ENCODE measurements at places on chromosomes 4 and X. TPM values are rescaled to one million over a fixed set of nuclear protein-coding genes. Genes with fewer than 3 reads are reported as not detected.

The RXFP1 gene
- not detected for total RNA-seq

DNA sequence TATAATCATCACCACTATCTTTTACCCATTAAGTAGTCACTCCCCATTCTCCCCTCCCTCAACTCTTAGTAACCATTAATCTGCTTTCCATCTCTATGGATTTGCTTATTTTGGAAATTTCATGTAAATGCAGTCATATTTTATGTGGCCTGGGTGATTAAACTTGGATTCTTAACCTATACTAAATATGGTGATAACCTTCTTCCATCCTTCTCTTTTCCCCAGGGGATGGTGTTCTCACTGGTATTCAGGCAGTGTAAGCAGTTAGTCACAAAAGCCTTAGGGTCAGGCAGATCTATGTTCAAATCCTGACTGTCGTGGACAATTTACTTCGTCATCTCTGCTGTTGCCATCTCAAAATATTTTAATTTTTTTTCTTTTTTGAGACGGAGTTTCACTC is 29.6 kb downstream of the RAB40AL start:
- no peaks in the 10 kb centered on the region for H3K27me3 ChIP-seq
- H3K4me1 ChIP-seq: no peaks in the 10 kb centered on the region
- H3K4me3 ChIP-seq: no peak overlapping the region
- DNase-seq: no peak
- H3K36me3 ChIP-seq: no peaks in the 10 kb centered on the region

DNA sequence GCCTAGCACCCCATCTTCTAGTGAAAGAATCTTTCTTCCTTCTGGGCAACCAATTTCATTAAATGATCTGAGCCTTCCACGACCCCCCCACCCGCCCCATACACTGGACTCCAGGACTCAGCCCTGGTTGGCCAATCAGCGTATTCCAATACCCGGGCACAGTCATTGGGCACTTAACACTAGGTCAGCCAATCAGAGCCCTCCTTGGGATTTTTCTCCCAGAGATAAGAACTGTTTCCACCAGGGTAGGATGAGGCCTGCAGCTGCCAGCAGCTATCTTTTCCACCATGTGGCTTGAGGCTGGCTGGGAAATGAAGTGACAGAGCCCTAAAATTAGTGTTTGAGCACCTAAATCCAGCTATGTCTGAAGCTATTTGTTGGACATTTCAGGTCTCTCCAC is 418.8 kb downstream of the BCOR start:
- no peak overlapping the region for H3K27ac ChIP-seq
- H3K36me3 ChIP-seq: no peaks in the 10 kb centered on the region
- no peak for DNase-seq
- no peak overlapping the region for H3K4me3 ChIP-seq
- H3K4me1 ChIP-seq: no peaks in the 10 kb centered on the region

- no peaks in the 10 kb centered on the region for H3K4me1 ChIP-seq
- DNase-seq: no peak
- no peaks in the 10 kb centered on the region for H3K27me3 ChIP-seq
Measured at GRCh38 chr4:160510928-160511327, 1408.0 kb downstream of the RAPGEF2 start.

DNA sequence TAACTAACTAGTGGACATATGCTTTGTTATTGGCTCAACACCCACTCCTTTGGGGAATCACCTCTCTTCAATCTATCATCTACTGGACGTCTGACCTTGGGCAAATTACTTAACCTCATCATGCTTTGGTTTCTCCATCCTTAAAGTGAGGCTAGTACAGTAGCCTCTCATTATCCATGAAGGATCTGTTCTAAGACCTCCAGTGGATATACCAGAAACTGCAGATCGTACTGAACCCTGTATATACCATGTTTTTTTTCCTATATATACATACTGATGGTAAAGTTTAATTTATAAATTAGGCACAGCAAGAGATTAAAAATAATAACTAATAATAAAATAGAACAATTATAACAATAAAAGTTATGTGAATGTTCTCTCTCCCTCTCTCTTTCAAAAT is 56.2 kb downstream of the HMGB3 start:
- no peak overlapping the region for H3K4me3 ChIP-seq
- H3K27ac ChIP-seq: no peak overlapping the region
- DNase-seq: no peak
- peaks cover 2% of the 10 kb centered on the region for H3K27me3 ChIP-seq
- no peaks in the 10 kb centered on the region for H3K4me1 ChIP-seq
- H3K36me3 ChIP-seq: no peaks in the 10 kb centered on the region

GRCh38 chrX:36803151-36803550 is 205.0 kb upstream of the FAM47C start:
- H3K4me1 ChIP-seq: no peaks in the 10 kb centered on the region
- no peak overlapping the region for H3K27ac ChIP-seq
- H3K4me3 ChIP-seq: no peak overlapping the region
- no peak for DNase-seq
- no peaks in the 10 kb centered on the region for H3K36me3 ChIP-seq
- H3K27me3 ChIP-seq: no peaks in the 10 kb centered on the region

Measured in activated CD8-positive, alpha-beta memory T cell treated with anti-CD3 and anti-CD28 coated beads, Interleukin-2, amount 10 ng/mL, durations not matched to agents 7 days and 5 days (primary cell).